ENCODE measurements at places on chromosomes 4 and X.

- no peak for DNase-seq
Observed at GRCh38 chrX:110436523-110436922, 77.9 kb downstream of the RTL9 start.

GRCh38 chr4:185421366-185422124, 4.2 kb downstream of the UFSP2 start:
- no peak for DNase-seq

GRCh38 chr4:178963446-178964045, 1521.3 kb upstream of the AGA start:
- no peak for DNase-seq

DNA sequence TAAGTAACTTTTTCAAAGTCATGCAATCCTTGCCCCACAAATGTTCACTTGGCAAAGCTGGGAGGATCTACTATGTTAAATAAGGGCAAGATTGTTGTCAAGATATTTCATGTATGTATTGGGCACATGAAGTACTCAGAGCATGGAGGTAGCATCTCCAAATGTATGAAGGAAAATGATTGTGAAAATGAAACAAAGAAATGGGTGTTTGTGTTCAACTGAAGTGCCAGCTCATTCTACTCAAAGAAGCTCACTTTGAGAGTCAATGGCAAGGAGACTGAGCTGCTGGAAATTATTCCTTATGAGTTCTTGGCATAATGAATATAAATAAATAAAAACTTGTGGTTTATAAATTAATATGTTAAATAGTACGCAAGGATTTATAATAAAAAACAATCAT, 124.5 kb upstream of the ARSJ start:
- no peak for DNase-seq

GRCh38 chrX:46256875-46257274, 288.3 kb downstream of the ZNF674 start:
- DNase-seq: no peak

DNA sequence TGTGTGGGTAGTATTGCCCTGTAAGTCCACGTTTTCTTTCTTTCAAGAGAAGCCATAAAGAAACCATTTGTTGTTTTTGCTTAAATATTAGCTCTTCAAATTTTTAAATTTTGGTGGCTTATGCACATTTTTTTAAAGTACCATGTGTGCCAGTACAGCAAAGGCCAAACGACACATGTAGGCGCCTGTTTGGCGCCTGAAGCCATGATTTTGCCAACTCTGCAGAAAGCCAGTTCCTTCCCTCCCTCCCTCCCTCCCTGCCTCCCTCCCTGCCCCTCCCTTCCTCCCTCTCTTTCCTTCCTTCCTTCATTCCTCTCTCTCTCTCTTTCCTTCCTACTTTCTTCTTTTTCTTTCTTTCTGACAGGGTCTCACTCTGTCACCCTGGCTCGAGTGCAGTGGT, 65.9 kb upstream of the LIMCH1 start:
- DNase-seq: no peak

GRCh38 chr4:61380865-61381264, 180.7 kb downstream of the ADGRL3 start:
- DNase-seq: no peak

DNA sequence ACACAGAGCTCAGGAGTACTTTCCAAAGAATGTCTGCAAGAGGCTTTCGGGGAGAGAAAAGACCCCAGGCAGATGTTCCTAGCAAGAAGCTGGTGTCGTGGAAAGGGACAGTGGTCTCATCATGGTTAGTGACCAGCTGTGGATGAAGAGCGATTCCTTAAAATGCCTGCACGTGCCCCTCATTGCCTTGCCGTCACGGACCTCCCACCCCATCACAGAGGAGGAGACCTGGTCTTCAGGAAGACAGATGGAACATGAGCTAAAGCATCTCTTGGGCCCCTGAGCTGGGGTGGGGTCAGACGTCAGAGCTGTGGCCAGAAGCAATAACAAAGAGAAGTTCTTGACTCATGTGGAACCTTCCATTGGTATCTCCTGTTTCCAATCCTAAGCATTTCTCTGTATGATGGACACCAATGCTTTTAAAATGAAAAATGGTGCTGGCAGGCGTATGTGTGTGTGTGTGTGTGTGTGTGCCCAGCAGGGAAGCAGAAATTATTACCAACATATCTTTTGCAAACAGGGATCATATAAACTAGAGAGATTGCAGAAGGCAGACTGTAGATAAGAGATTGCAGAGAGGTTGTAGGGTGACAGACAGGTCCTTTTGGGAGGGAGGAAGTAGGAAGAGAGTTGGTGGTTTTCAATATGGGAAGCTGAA, 25.2 kb upstream of the ASMTL start:
- DNase-seq: no peak

- no peak for DNase-seq
Observed at GRCh38 chr4:156957556-156957955, 14.0 kb downstream of the PDGFC start.

DNA sequence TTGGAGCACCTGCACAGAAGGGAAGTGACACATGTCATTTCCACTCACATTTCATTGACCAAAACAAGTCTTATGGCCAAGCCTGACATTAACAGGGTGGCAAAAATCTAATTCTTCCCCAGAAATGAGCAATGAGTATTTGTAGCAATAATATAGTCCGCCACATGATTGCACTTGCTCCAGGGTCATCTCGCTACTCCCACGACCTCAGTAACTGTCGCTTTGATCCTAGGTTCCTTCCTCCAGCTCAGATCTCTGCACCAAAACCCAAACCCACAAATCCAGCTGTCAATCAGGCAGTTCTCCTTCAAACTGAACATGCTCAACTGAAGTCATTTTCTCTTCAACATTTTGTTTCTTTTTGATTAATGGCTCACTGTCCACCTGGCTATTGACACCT, 25.2 kb upstream of the PTTG2 start:
- no peak for DNase-seq

Measured in substantia nigra (tissue), 51 donors.